ENCODE measurements at places on chromosomes 11 and 22.

GRCh38 chr22:42162728-42163489 is 32.3 kb upstream of the CYP2D6 start:
- DNase-seq: no peak

- no peak for DNase-seq
These were observed 156.5 kb downstream of the RRAS2 start for GRCh38 chr11:14202251-14203196.

DNA sequence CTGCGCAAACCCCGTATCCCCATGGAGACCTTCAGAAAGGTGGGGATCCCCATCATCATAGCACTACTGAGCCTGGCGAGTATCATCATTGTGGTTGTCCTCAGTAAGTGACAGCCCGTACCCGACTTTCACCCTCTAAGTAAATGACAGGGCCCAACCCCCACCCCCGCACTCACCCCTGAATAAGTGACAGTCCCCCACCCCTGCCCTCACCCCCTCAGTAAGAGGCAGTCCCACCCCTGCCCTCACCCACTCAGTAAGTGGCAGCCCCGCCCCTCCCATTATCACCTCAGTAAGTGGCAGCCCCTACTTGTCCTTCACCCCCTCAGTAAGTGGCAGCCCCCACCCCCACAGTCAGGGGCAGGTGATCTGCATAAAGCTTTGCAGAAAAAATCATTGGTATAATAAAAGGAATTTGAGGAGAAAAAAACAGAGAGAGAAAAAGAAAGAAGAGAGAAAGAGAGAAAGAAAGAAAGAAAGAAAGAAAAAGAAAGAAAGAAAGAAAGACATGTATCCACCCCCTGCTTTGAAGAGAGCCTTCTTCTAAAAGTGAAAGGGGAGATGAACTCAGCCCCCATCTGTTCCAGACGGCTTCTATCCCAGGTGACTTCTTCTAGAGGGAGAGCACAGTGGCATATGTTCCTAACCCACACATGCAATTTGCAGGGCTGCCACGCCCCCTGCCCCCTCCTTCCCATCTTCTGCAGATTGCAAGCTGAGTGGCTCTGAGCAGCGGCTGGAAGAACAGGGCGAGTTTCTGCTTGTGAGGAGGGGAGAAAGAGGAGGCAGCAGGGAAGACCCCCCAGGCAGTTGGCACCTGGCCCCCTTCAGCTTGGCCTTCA is 12.5 kb upstream of the SMIM35 start:
- no peak for DNase-seq

GRCh38 chr11:2811206-2812091 is 74.1 kb downstream of the CDKN1C start:
- DNase-seq: no peak

DNA sequence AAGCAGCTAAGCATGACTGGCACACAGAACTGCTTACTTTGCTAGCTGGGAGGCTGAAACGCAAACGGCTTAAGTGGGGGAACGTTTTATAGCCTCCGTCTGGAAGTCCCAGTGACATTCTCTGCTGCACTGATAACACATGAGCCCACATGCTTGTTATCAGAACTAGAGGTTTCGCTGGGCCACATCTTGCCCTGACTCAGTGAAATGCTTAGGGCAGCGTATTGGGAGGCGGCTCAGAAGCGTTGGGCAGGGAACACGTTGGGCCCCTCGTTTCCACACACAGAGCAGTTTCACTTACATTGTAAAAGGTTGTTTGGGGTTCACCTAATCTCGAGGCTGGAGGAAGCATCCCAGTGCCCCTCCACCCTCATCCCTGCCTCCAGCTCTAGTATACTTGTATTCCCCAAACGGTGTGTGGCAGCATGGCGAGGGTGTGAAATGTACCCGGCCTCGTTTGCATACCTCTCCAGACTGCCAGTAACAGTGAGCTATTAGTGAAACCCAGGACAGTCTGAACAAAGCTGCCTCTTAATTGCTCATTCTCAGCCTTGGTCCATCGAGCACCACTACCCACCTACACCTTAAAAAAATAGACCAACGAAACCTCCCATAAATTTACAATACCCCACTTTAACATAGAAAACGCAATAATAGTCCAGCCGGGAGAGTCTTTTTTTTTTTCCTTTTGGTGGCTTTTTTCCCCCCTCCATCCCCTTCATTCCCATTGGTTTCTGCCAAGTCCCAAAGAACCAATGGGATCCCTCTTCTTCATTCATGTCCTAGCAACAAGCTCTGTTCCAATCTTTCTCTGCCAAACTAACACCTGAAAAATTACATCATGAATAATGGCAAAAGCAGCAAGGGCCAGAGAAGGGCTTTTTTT is 218.8 kb upstream of the SORL1-AS1 start:
- no peak for DNase-seq

GRCh38 chr11:27616711-27617110 is 83.5 kb downstream of the BDNF start:
- no peak for DNase-seq

- no peak for DNase-seq
These were observed 11.3 kb downstream of the TMEM218 start for GRCh38 chr11:125100136-125100535.

- DNase-seq: no peak
These were observed 625.9 kb downstream of the TBC1D22A start for GRCh38 chr22:47388331-47388730.

DNA sequence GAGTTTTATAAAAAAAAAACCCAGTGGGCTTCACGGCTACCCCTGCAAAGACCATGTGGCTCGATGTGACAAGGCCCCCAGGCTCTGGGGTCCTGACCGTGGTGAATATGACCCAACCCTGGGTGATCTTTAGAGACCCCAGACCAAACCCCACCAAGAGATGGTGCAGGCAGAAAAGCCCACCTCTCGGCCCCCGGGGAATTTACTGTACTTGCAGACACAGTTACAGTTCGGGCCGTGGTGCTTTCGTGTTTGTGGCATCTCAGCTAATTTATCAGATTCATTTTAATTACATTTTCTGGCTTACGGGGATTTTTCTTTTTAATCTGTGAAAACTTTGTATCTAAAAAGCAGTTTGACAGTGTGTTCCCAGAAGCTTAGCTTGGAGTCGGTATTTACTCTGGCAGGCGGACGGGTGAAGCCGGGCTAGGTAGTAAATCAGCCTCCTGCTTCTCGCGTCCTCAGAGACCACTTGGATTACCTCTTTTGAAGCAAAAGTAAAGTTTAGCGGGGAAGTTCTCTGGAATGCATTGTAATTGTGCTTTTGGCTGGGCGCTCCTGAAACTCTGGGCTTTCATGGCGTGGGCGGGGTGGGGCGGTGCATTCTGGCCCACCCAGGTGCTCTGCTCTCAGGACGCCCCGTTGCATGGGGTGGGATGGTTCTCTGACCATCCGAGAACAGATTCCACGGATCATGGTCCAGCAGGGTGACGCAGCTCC is 25.3 kb downstream of the ANO1 start:
- DNase-seq: no peak

DNA sequence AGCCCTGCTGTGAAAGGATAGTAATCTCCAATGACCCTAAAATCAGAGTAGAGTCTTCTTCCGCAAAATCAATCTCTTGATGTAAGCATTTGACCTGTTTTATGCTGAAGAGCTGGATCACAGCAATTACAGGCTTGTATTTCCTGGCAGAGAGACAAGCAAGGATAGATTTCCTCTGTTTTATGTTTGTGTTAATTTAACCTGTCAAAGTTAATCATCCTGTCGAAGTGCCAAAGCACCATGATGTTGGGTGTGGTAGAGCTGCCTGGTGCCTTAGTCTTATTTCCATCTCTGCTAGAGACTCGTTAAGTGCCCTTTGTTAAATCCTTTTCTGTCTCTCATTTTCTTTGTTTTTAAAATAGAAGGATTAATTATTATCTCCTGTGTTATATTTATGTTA is 248.1 kb downstream of the CNTN5 start:
- no peak for DNase-seq

GRCh38 chr11:27514558-27514957 is 8.0 kb upstream of the LIN7C start:
- no peak for DNase-seq

GRCh38 chr11:29321293-29322132 is 695.3 kb downstream of the KCNA4 start:
- DNase-seq: no peak

DNA sequence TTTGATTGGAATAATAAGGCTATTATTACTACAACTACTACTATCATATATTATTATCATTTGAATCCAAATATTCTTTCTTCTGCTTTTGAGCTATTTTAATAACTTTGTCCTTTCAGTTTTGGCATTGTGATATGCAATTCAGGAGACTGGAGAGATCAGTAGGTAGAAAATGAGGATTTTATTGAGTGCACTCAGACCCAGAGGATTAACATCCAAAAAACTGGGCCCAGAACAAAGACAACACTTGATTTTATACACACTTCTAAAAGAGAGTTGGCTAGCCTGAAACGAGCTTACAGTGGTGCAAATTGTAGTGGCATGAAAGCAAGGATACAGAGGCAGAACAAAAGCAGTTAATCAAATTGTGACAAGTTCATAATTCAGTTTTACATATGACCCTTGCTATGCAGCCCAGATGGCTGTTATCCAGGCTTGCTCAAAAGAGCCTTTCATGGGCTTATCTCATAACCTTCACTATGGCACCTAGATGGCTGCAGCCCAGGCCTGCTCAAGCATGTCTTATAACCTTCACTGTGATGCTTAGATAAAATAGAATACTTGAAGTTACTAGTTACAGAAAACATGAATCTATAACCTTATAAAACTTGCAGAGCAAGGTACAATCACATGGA is 796.3 kb upstream of the RAG2 start:
- no peak for DNase-seq

- no peak for DNase-seq
These were observed 46.6 kb downstream of the OTOG start for GRCh38 chr11:17593466-17594245.

DNA sequence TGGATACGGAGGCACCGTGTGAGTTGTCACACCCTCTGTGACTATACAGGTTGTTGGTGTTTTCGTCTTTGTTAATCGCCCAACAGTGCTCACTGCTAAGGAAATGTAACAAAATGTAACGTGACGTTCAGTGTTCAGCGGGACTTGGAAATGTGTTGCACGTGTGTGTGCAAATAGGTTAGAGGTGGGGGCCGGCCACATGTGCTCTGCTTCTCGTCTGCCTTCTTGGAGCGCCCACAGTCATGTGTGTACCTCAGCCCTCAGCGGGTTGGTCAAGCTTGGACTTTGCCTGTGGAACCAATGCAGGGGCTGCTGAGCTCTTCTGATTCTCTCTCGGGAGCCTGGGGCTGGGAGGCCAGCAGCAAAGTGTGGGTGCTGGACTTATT is 7.4 kb upstream of the SMIM38 start:
- no peak for DNase-seq

DNA sequence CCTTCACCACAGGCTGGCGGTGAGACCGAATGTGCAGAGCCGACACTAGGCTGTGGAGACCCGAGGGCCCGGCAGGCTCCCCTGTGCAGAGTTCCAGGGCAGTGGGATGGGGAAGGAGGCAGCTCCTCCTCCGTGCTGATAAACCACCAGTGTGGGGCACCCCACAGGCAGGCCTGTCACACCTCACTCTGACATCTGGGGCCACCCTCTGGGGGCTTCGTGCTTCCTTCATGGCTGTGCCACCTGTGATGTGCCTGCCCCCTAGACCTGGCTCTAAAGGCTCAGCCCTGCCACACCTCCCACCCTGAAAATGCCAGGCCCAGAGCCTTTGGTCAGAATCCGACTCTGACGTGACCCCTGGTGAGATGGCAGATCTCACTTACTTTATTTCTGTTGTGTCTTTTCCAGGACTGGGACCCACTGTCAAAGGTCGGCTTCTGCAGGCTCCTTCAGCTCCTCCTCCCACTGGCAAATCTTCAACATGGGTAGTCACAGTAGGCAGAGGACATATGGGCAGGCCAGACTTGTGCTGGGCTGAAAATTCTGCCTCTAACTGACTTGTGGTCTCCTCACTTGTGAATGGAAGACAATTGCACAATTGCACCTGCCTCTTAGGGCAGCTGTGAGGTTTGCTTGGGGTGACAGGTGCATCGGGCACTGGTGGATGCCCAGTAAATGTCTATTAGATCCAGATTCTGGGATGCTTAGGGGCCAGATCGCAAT is 46.2 kb upstream of the TSKU start:
- DNase-seq: no peak

DNA sequence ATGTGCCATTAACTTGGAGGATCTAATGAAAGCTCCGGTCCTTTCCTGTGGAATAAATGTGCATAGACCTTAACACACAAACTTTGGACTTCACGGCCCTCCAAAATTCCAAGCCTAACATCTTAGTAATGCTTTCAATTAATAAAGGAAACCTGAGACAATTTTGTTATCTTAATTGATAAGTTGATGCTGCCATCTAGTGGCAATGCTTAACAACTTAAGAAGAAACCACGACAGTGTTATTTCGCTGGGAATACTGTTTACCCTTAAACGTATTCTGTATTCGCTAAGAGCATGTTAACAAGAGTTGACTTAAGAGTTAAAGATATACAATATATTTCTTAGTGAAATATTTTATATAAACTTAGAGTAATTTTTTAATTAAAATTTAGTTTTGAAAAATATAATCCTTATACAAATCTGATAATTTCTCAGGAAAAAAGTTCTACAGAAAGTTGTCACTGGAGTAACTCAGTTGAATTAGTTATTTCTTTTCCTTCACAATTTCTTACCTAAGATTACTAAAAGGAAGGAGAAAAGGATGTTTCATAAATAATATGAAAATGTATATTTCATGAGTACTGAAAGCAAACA is 35.0 kb upstream of the OR9G4 start:
- no peak for DNase-seq

- DNase-seq: no peak
These were observed 43.0 kb downstream of the CECR2 start for GRCh38 chr22:17412232-17412631.

DNA sequence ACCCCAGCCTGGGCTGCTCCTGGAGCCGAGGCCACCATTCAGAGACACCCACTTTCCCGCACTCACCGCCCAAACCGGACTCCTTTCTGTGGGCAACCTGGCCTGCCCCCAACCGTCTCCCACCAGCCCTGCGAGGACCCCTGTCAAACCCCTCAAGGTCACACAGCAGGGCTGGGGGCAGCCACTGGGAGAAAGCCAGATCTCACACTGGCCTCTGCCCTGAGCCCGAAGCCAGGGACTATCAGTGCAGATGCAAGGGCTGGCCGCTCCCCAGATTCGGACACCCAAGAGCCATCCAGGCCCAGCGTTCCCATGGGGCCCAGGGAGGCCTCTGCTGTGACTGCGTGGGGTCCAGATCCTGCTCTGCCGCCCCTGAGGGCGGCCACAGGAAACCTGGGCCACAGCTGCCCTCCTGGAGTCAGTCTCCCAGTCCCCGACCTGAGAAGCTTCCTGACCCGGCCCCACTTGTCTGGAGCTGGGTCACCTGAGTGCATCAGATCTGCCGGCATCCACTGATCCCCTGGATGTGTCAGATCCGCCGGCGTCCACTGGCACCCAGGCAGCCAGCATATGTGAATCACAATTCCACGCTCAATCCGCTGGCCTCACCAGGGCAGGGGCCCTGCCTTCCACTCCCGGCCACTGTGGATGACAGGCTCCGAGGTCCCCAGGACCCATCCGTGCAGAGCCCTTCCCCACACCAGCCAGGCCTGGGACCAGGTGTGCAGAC is 139.7 kb downstream of the BRD1 start:
- DNase-seq: no peak

GRCh38 chr11:115207166-115207591 is 297.0 kb downstream of the CADM1 start:
- no peak for DNase-seq

GRCh38 chr11:70891844-70892380 is 360.5 kb downstream of the SHANK2 start:
- no peak for DNase-seq

Measured in stimulated activated CD4-positive, alpha-beta T cell treated with anti-CD3 and anti-CD28 coated beads, Interleukin-4, amount 100 ng/mL, for 1 hour (primary cell).